ENCODE measurements at places on chromosomes 2 and 18.

DNA sequence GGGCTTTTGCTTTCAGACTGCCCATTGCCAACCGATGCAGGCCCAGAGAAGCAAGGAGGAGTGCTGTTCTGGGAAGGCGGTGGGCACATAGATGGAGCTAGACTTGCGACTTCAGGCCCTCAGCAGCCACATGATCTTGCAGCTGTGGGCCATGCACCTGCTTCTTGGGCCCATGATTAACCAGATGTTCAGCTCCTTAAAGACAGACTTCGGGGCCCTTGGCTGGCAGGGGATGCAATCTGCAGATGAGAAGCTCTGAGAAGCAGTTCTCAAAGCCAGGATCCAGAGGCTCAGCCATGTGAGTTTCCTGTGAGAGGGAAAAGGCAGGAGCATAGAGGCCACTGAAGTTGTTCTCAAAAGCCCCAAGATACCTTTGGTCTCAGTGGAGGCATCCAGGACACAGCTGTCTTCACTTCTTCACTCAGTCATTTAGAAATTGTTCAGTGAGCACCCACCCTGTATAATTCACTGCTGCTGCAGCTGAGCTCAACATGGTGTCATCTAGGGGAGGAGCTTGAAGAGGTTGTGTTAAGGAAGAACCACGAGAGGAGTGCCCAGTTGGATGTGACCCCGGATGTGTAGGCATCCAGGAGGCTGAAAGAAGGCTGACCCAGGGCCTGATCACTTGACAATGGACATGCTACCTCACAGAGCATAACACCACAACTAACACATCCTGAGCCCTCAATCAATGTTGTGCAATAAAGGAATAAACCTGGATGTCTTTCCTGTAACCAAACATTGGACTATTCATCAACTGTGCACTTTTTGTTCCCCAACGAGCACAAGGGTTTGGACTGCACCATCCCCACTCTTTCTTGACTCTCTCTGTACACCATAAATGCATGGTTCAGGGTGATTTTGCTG is 44.7 kb upstream of the TMEM200C start:
- no peak for DNase-seq

- DNase-seq, result no peak
These were observed 61.3 kb upstream of the CREB1 start for GRCh38 chr2:207468488-207468887.

DNA sequence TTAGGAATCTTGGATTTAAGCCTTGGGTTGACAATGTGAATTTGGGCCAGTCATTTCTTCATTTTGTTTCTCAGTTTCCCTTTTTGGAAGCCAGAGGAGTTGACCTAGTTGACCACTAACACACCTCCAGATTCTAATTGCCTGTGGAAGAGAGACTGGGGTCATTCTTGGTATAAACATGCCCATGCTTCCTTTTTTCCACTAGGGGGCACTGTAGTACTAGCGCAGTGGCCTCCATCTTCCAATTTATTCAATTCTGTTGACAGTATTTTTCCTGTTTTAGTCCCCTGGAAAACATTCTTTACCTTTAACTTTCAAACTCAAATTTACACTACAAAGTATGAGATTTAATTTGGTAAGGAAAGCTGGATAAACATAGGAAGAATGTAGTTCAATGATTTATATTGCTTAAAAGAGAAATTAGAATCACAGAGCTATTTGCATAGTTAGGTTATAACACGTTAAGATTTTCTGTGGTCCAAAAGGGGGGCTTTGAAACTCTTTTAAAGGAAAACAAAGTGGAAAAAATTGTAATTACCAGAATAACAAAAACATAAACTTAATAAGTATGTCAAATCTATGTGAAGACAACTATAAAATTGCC is 57.5 kb upstream of the AGPS start:
- DNase-seq, result peak; percentile 74

DNA sequence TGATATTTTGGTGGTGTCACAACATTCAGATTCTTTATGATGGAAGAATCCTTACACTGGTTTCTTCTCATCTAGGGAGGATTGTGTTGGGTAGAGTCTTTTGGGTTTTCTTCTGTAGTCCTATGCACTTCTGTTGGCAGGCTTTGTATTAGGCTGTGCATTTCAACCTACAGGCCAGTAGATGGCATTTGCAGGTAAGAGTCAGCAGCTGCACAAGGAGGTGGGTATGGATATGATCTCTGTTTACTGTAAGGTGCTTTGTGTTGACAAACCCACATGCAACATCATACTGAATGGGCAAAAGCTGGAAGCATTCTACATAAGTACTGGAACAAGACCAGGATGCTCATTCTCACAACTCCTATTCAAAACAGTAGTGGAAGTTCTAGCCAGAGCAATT is 656.8 kb downstream of the METTL4 start:
- DNase-seq, result peak; percentile 39

GRCh38 chr2:239752951-239753350 is 272.2 kb downstream of the NDUFA10 start:
- no peak for DNase-seq

- no peak for DNase-seq
These were observed 524.0 kb downstream of the SOX11 start for GRCh38 chr2:6216234-6216633.

GRCh38 chr2:200993097-200993496 is 29.6 kb upstream of the ORC2 start:
- no peak for DNase-seq

GRCh38 chr18:857986-858385 is 45.9 kb upstream of the YES1 start:
- no peak for DNase-seq

DNA sequence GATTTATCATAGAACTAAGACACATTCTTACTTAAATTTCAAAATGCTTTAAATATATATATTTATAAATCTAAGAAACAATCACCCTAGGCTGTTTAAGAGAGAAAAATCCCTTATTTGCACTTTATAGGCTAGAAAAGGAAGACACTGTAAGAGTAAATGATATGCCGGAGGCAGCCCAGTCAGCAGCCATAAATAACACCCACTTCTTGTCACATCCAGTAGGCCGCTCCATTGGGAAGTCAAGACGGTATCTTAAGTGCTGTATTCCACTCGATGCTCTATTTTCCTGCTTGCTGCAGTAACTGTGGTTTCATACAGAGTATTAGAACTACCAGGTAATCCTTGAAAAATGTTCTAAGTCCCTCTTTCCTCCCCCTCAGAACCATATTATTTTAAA is 57.9 kb downstream of the ABCA12 start:
- no peak for DNase-seq

GRCh38 chr2:124316881-124317605 is 292.0 kb downstream of the CNTNAP5 start:
- no peak for DNase-seq

- DNase-seq, result no peak
These were observed 75.5 kb downstream of the OLA1 start for GRCh38 chr2:174172802-174173355.

DNA sequence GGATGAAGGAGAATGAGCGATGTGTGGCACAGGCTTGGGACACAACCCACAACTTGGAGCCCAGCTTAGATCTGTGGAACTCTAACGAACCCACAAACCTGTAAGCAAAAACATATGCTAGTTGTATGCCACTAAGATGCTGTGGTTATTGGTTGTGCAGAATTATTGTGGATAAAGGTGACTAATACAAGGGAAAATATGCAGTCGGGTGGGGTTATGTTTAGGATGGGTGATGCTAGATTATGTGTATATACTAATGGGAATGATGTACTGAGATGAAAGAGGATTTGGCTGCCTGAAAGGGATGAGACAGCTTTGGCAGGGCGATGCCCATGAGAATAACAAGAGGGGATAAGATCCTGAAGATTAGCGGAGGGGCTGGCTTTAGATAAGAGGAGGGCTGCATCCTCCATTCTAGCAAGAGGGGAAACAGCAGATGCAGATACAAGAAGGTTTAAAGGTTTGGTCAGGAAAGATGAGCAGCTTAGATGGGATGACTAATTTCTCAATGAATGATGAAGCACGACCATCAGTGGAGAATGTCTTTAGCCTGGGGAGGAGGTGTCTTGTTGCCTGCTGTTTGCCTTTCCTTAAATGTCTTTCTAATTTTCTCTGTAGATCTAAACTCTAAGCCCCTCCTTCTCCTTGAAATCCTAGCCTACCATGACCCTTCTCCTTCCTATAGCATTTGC is 49.6 kb downstream of the GALNT14 start:
- no peak for DNase-seq

DNA sequence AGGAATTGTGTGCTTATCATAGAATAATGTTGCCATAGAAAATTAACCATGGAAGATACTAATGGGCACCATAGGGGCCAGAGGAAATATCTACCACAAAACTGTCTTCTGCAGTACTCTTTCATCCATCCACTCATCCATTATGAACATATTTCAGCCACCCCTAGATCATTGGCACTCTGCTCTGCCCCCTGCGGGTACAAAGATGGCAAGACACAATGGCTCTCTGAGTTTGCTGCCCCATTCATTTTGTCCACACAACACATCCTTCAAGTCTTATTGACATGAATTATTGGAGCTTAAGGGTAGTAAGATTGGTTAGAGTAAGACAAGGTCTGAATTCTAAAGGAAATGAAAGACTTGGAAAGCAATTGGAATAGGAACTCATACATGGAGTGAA is 1224.7 kb upstream of the CELF4 start:
- no peak for DNase-seq

- no peak for DNase-seq
These were observed 50.3 kb downstream of the TCF7L1 start for GRCh38 chr2:85183479-85183878.

GRCh38 chr2:32095671-32096070 is 32.3 kb downstream of the SPAST start:
- DNase-seq, result no peak

GRCh38 chr2:142131010-142131669 is at the start of gene LRP1B:
Gene LRP1B, minus strand, starts transcription at chr2:142131016. Its CDS starts 287 bp downstream, at chr2:142130729.
- DNase-seq, result no peak

- DNase-seq, result no peak
These were observed 600.7 kb upstream of the ID2 start for GRCh38 chr2:8081130-8081529.

DNA sequence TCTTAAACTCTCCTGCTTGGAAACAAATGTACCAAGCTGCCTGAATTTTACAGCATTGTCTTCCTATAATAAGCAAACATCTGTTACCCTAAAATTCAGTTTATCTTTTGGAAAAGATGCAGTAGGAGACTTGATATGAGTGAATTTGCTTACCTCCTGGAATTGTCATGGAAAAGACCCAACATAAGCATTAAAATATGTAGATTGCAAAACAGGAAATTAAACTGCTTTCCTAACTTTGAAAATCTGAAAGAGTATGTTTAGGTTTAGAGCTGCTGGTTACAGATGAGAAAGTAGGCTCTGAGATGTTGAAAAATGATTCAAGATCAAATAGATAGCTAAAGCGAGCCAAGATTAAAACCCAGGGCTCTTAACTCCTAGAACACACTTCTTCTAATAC is 316.5 kb downstream of the SOX11 start:
- no peak for DNase-seq

- peak; percentile 3 for DNase-seq
These were observed 125.0 kb upstream of the CD226 start for GRCh38 chr18:70072678-70073077.

- no peak for DNase-seq
These were observed 435.6 kb downstream of the TDRD15 start for GRCh38 chr2:21559351-21559750.

- no peak for DNase-seq
These were observed 26.8 kb downstream of the ATP8B1 start for GRCh38 chr18:57776354-57776753.

DNA sequence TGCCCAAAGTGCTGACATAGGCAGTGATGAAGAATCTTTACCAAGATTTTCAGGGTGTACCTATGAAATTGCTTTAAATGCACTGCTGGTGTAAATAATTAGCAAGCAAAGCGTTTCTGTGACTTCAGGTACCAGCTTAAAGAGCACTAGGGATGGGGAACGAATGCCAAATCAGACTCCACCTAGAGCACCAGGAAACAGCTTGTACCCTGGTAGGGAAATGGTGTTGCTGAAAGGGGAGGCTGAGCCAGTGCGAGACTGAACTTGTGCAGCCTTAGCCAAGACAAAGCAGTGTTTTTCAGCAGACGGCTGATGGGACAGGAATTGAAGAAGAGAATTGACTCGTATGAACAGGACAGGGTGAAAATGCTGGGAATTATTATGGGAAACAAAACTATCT is 65.6 kb downstream of the TWSG1 start:
- no peak for DNase-seq

DNA sequence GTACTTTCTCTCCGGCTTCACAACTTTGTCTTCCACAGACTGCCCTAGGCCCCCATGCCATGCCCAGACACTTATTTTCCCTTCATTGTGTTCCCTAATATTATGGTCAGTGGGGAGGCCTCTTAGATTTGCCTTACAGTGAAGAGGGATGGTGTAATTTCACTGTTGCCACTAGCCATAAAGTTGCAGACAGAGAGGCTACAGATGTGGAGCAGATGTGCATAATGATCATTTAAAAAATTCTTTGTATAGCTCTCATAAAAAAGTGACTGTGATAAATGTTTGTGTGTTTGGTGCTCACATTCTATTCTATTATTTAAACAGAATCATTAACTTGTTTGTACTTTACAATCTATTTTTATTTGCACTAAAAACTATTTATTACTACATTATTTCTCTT is 67.5 kb upstream of the FN1 start:
- no peak for DNase-seq

- DNase-seq, result no peak
These were observed 193.2 kb downstream of the TPGS2 start for GRCh38 chr18:36635414-36636096.

DNA sequence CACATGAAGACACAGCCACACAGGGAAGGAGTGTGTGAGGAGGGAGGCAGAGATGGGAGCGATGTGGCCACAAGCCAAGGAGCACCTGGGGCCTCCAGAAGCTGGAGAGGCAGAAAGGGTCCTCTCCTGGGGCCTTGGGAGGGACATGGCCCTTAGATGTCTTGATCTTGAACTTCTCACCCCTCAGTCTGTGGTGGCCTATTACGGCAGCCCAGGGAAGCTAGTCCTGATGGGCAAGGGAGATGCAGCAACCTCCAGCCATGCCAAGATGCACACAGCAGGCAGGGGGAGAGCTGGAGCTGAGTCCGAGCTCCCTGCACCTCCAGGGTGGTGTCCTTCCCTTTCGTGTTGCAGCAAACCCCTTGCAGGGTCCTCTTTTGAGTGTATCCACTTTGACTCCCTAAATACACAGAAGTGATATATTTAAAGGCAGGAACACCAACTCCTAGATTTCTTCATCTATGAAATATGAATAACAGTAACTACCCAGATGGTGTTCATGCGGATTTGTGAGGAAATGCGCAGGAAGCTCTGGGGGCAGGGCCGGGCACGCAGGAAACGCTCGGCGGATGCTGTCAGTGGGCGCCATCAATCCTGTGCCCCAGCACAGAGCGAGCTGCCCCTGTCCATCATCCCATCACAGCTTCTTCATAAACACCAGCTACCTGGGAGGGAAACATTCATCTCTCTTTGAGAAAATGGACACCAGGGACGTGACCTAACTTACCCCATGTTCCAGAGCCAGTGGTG is 230.4 kb upstream of the MYT1L start:
- no peak for DNase-seq

DNA sequence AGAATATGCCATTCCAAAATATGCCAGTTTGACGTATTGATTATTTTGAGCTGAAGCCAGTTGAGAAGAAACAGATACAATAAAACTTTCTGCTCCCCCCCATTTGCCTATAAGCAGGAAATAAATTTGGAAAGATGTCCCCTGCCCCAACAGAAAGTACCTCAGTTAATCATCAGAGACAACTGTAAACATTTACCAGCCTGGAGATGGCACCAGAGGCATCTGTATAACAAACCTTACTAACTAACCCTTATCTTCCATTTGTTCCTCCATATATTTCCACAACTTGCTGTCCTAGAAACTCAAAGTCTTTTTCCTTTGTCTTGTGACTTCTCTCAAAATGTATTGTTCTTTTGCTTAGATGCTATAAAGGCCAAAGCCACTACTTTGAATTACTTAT is 93.8 kb downstream of the AKAIN1 start:
- no peak for DNase-seq

All from SW480 (cell line).